ENCODE measurements at places on chromosomes 3 and 15.

GRCh38 chr3:107384907-107385306 lies 7.7 kb downstream of the CCDC54 start:
- no peak for DNase-seq

DNA sequence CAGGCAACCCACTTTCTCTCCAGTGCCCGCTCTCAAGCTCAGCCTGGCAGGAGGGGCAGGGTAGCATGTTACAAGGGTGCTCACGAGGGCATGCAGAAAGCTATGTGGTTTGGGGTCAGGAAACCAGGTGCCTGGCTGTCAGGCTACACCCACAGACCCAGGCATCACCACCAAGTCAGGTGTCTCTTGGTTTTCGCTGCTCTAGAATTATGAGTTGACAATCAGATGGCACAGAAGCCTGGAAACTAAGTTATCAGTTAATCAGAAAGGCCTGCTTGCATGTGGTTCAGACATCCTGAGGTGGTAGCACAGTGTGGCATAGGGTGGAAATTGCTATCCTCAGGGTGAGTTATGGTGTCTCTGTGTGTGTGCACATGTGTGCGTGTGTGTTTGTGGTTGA lies 16.2 kb upstream of the CCR9 start:
- peak; percentile 87 for DNase-seq

DNA sequence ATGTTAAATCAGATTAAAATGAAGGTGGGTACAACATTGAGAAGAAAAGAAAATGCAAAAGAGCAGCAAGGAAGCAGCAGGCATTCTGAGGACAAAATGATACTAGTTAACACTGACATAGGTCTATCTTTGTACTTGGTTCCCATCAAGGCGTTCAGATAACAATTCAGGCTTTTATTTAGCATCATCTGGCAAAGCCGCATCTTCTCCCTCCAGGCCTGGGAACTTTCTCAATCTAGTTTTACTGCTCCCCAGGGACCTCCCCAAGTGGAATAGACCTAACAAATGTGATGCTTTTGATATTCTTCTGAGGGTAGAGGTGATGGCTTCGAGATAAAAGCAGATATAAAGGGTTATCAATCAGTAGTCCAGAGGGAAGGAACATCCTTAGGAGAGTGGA lies 130.6 kb downstream of the C3orf38 start:
- DNase-seq, result no peak

- no peak for DNase-seq
Observed at GRCh38 chr3:52694528-52695189, 8.8 kb downstream of the GNL3 start.

DNA sequence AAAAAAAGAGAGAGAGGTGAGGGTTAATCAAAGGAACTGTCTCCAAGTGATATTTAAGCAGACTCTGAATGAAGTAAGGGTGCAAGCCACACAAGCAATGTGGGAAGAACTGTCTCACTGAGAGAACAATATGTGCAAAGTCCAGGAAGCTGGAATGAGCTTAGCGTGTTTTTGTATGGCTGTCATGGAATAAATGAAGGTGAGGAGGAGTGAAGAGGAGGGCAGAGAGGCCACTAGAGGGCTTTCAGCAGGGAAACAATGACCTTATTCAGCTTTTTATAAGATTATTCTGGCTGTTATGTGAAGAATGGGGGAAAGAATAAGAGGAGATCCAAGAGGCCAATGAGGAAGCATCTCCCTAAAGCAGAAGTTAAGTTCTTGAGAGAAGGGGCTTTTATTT lies 86.9 kb upstream of the COL8A1 start:
- no peak for DNase-seq

- DNase-seq, result no peak
Observed at GRCh38 chr3:134333522-134334181, 40.6 kb downstream of the AMOTL2 start.

DNA sequence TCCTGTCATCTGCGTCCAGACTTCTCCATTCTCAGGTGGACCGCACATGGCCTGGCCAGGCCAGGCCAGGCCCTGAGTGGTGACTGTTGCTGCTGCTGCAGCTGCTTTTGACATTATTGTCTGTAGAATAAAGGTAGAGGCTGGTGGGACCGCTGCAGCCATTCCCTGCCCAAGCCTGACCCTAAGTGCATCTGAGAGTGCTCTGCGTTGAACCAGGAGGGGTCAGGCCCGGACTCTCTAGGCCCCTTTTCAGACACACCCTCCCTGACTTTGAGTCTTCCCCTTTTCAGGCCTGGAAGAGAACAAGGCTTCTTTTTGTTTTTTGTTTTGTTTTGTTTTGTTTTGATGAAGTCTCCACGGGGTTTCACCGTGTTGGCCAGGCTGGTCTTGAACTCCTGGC lies 54.6 kb upstream of the FLNB start:
- DNase-seq, result no peak

GRCh38 chr3:66039590-66039887 lies 821 bp upstream of the MAGI1 start:
- no peak for DNase-seq

DNA sequence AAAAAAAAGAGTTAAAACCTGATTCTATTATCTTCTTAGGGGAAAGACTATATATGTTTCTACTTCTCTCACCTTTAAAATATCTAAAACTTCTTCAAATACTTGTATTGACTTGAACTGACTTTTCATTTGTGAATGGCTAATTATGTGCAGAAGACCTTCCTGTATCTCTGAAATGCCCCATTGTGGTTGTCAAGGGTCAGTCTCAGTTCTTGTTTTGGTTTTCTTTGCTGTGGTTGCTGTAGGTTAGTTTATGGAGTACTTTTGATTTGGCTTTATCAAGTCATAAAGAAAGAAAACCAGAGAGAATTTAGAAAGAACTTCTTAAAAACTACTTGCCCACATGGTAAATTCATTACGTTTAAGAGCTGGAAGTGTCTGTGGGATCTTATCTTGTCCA lies 345.3 kb upstream of the POU1F1 start:
- DNase-seq, result no peak

- no peak for DNase-seq
Observed at GRCh38 chr3:42179110-42179725, 86.8 kb downstream of the CCK start.

DNA sequence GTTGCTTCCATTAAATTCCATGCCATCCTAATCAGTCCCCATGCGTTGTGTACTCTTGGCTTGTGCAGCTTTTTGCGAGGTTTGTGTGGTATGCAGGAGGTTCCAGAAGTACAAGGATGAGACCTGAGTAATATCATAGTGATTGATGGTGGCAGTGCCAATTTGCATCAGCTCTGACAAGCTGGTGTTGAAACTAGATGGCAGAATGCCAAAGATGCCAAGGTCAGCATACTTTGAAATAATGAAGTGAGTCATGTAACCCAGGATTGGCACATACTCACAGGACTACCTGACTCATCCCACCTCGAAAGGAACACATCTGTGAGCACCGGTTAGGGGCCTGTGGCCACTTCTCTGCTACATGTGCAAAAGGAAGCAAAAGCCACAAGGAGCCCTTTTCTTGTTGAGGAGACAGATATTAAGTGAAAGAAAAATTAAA lies 14.3 kb downstream of the KAT2B start:
- DNase-seq, result no peak

DNA sequence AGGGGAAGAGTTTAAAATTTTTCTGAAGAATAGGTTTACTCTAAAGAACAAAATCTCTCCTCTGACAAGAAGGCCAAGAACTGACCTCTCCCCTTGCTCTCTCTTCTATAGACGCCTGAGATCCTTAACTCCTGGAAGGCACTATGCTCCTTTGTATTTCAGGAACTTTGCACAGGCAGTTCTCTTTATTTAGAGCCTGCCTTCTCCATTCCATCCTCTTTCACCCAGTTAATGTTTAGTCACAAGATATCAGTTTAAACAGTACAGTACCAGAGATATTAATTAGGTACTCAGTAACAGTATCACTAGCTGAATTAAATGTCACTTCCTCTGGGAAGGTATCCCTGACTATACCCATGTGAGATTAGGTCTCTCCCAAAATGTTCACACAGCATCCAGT lies 33.5 kb downstream of the HERC1 start:
- no peak for DNase-seq

GRCh38 chr15:63679588-63679987 lies 82.4 kb downstream of the FBXL22 start:
- no peak for DNase-seq

GRCh38 chr15:69703532-69704187 lies 251.0 kb downstream of the RPLP1 start:
- DNase-seq, result no peak

DNA sequence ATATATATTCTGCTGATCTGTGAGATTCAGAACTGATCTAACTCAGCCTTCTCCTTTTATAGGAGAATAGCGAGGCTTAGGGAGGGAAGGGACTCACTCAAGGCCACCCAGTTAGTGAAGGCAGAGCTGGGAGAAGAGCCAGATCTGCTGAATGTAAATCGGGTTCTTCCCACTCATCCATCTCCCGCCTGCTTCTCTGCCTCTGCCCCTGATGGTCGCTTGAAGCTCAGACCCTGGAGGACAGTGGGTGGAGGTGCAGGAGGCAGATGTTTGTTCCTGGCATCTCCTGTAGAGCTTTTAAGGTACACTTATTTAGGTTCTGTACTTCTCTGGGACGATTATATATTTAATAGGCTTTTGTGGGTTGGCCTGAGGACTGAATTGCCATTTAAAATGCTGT lies 4.3 kb downstream of the PDIA5 start:
- DNase-seq, result no peak

- DNase-seq, result no peak
Observed at GRCh38 chr3:145159640-145160039, 1001.3 kb downstream of the PLOD2 start.

- no peak for DNase-seq
Observed at GRCh38 chr15:98907927-98908471, 99.6 kb downstream of the PGPEP1L start.

GRCh38 chr3:194306109-194306686 lies 44.9 kb downstream of the CPN2 start:
- DNase-seq, result peak; percentile 65

- no peak for DNase-seq
Observed at GRCh38 chr3:138799822-138800221, 34.9 kb downstream of the PIK3CB start.

DNA sequence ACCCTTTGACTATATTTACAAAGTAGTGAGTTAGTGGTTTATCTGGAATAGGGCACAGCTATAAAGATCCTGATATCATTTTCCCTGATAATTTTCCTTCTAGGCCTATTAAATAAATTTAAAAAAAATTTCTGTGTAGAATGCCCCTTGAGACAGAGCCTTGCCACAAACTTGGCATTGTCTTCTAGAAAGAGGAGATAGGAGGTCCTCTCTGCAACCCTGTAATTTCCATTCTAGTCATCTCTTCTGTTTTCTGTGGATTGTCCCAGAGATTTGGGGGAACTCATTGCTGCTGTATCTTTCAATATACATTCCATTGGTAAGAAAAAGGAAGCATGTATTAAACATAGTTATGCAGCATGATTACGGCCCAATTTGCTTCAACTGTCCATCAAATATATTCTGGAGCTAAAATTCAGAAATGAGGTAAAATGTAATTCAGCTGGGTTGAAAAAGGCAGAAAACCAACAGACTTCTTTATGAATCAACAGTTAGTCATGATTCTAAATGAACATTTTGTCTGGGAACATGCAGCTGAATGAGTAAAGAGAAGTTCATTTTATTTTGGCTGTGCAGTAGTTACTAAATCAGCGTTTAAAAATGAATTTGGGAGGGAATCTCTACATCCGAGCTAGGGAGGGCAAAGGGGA lies 401.1 kb downstream of the NAALADL2 start:
- no peak for DNase-seq

DNA sequence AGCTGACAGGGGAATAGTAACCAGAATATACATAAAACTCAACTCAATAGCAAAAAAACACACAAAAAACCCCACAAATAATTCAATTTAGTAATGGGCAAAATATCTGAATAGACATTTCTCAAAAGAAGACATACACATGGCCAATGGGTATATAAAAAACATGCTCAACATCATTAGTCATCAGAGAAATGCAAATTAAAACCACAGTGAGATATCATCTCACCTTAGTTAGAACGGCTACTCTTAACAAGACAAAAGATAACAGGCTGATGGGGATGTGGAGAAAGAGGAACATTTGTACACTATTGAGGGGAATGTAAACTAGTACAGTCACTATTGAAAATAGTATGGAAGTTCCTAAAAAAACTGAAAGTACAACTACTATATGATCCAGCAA lies 678.6 kb downstream of the MECOM start:
- no peak for DNase-seq

GRCh38 chr3:156776031-156776430 lies 50.1 kb upstream of the LEKR1 start:
- no peak for DNase-seq

- peak; percentile 67 for DNase-seq
Observed at GRCh38 chr3:40317061-40317855, 7.8 kb downstream of the EIF1B start.

- DNase-seq, result no peak
Observed at GRCh38 chr3:81451611-81452010, 309.8 kb downstream of the GBE1 start.

Measured in naive thymus-derived CD4-positive, alpha-beta T cell (primary cell).